Gastroesophageal sphincter (tissue), 4 donors: ENCODE measurements at places on chromosomes 5 and 9.

DNA sequence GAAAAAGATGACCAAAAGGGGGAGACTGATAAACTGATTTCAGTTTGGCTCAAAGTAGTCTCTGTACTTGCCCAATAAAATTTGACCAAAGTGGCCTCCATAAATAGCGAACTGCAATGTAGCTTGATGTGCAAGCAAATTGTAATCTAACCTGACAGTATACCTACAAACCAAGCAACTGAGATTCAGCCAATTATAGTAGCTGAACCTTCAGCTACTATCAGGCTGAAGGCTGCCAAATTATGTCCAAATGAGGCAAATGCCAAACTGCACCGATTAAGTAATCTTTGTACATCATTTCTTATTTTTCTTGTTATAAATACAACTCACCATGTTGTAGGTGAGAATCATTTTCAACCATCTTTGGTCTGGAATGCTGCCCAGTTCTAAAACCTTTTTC lies 390.6 kb downstream of the CDH9 start:
- no peak for ATAC-seq

DNA sequence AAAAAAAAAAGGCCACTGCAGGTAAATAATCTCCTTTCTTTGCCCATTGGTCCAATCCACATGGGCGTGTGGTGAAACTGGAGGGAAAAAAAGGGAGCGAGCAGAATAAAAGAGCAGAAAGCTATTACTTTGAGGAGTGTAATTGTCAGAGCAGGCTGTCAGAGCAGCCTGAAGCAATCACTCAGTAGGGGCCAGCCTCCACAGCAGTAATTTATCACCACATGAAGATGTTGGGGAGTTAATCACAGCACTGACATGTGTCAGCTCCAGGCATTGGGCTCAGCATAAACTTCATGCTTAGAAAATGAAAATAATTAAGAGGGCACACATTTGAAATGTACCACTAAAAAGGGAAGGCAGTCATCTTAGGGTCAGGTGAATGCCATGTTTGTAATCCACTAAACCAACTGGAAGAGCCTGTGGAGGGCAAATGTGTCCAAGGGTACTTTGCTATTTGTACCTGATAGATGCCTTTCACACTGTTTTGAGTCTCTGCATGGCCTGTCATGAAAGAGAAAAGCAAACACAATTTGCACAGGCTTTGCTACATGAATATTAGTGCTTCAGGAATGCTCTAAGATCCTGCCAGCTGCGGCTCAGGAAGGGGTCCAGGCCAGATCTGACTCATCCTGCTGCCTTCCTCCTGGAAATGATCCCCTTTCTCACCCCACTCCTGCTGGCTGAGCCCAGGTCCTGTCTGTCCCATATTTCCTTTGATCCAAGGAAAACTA lies 2.9 kb upstream of the PTGER4 start:
- ATAC-seq, result no peak

DNA sequence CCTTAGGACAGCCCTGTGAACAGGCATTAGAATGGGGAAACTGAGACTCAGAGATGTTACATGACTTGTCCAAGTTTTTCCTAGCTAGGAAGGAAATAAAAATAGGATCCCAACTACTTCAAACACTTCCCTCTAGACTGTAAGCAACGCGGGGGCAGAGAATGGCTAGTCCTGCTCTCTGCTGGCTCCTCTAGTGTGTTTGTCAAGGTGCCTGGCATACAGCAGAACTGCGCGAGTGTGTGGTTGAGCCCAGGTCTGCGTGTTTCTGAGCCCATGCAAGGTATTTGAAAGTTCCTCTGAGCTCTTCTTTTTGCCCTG lies 152.5 kb downstream of the MACROH2A1 start:
- ATAC-seq, result no peak

DNA sequence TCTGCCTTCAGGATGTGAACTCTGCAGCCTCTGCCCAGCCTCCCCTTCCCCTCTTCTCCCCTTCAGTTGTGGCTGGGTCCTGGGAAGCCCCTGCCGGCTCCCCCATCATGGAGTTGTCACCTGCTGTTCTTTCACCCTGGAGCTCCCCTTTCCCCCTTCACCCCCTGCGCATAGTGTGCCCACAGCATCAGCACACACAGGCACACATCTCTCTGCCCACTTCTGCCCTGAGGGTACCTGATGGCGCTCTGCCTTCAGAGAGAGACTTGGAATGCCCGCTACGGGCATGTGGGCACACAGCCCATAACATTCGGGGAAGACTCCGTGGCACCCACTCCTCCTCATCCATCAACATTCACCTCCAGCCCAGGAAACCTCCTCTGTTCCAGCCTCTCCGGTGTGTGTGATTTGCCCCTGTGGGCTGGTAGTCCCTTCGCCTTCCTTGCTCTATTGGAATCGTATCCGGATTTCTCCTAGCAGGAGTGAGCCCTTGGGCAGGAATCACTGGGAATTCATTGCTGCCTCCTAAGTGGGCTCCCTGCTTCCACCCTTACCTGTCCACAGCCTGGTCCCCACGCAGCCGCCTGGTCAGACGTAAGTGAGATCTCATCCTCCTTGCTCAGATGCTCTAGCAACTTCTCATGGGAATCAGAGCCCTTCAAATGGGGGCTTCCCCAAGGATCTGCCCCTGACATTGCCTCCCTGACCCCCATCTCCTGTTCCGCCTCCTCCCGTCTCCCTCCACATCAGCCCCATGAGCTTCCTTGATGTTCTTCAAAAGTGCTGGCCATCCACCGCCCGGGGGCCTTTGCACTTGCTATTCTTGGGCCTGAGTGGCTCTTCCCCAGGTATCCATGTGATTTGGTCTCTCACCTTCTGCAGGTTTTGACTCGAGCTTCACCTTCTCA lies 61.5 kb upstream of the CTSL start:
- ATAC-seq, result no peak

GRCh38 chr5:99866740-99867139 lies 668.4 kb upstream of the FAM174A start:
- no peak for ATAC-seq
